ENCODE measurements at places on chromosomes 2 and 18.

- no peak for DNase-seq
Observed at GRCh38 chr2:195313962-195314361, 343.1 kb upstream of the SLC39A10 start.

GRCh38 chr2:41821167-41821566, 226.7 kb upstream of the PKDCC start:
- DNase-seq = no peak

GRCh38 chr18:36112302-36112701, 16.8 kb downstream of the SLC39A6 start:
- no peak for DNase-seq

DNA sequence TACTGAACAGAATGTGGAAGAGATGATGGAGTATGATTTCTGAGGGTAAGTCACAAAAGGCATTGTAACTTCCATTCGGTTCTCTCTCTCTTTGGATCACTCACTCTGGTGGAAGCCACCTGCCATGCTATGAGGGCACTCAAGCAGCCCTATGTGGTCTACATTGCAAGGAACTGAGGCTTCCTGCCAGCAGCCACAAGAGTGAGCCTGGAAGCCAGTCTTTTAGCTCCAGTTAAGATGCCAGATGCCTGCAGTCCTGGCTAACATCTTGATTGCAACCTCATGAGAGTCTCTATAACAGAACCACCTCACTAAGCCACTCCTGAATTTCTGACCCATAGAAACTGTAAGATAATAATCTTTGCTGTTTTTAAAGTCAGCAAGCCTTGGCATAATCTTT, 935.7 kb downstream of the LRP1B start:
- no peak for DNase-seq

DNA sequence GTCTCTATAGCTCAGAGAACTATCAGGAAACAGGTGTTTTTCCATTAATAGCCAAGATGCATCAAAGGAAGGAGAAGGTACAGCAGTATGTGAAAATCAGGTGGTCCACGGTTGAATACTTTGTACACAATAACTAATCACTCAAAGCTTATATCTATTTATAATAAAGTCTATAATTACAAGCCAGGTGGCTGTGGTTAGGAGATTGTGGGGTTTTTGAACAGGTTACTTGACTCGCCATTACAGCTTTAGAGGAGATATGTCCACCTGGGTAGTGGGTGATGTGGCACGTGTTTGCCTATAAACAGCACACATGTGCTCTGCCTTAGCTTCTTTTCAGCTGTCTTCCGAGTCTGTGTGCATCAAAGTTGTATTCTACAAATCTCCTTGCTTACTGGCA, 892.2 kb upstream of the ZEB2 start:
- no peak for DNase-seq

DNA sequence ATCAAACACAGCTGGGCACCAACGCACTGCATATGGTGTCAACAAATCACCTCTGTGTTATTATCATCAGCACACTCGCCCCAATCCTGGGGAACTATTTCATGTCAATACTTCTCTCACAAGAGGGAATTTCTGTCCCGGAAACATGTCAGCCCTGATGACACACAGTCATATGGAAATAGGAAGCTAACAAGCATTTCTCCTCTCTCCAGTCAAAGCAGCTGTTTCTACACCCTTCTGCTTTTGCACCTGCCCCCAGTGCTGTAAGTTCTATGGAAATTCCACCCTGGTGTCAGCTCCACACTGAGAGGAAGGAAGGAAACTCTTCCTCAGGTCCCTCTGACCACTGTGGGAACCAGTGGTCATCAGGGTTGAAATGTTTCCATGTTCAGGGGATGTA, 447.6 kb upstream of the ID2 start:
- DNase-seq = no peak

GRCh38 chr2:107721586-107721985, 105.1 kb upstream of the RGPD4 start:
- DNase-seq = no peak

DNA sequence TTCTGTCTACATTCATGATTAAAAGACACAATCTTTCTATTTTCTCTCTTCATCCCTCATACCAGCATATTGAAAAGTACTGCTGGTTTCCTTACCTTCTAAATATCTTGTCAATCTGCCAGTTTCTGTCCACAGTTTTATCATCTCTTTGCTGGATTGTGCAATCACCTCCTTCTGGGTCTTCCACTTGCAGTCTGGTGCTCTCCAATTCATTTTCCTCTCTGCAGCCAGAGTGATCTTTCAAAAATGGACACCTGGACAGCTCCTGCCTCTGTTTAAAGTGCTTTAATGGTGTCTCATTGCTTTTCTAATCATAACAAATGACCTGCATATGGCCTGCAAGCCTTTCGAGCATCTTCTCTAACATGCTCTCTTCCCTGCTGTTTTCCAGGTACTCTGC, 94.0 kb downstream of the C1QL2 start:
- no peak for DNase-seq

GRCh38 chr2:168645696-168646338, 156.6 kb upstream of the NOSTRIN start:
- no peak for DNase-seq

DNA sequence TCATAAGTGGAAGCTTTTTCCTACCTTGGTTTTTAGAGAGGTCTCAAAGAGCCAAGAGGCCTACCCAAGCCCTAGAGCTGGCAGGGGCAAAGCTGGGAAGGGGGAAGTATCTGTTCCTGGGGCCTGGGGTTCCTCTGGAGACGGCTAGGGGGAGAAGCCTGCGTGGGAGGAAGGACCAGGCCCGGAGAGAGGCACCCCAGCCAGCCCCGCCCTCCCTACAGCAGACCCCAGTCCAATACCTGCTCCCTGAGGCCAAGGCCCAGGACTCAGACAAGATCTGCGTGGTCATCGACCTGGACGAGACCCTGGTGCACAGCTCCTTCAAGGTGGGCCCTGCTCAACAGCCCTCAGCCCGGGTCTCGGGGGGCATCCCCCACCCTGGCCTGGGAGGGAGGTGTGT, 2.2 kb downstream of the CTDSP1 start:
- DNase-seq = no peak

DNA sequence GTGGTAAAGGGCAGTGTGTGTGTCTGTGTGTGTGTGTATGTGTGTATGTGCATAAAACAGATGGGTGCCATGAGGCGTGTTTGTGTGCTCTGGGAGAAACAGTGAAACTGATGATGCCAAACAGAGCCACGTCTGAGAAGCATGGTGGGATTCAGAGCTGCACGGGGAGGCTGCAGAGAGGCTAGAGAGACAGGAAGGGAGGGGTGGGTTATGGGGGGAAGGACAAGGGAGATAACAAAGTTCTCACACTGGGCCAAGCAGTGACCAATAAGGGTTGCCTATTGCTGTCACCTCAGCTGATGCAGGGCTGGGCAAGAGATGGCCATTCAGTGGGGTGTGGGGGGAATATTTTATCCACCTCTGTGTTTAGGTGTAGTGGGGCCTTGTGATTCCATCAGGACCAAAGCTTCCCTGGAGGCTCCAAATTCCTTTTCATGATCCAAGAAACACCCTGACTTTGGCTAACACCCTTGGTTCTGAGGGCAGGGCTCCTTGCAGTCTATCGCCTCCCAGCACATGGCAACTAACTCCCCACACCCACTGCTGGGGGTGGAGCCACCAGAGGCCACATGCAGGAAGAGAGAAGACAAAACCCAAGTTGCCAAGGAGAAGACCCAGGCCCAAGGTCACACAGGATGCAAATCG, 54.2 kb upstream of the POMC start:
- no peak for DNase-seq

DNA sequence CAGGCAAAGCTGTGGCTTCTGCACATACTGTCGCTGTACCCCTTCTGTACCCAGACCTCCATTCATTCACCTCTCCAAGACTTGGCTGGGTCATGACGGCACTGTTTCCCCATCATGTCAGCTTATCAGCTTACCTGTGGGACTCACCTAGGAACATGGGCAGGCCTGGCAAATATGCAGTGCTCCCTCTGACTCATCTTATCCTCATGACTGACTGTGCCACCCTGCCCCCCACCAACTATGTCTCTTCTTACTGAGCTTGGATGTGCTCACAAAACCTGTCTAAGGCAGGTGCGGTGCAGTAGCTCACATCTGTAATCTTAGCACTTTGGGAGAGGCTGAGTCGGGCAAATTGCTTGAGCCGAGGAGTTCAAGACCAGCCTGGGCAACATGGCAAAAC, 152.4 kb downstream of the MGAT5 start:
- DNase-seq = no peak

DNA sequence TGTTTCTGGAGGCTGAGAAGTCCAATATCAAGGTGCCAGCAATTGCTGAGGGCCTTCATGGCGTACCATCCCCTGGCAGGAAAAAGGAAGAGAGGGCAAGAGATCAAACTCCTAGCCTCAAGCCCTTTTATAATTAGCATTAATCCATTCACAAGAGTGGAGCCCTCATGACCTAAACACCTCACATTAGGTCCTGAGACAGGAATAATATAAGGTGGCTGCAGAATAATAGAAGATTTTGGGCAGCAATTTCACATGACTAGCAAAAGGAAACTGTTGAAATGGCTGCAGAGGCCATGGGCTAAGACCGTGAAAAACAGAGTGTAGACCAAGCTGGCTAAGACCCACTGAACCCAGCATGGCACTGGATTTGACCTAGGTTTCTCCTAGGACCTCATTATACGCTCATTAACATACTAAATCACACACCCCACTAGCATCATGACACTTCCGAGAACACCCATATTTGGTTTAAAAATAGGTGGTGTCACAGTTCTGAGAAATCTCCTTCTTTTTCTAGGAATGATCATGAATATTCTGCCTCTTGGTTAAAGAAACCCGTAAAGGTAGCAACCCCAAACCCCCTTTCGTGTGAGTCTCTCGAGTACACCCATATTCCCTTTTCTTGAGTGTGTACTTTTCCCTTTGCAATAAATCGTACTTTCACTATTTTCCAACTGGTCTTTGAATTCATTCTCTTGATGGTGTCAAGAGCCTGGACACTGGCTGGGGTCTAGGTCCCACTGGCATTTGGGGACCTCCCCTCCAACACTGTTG, 3.1 kb upstream of the MYCN start:
- no peak for DNase-seq

GRCh38 chr18:70384181-70384790, 95.4 kb downstream of the SOCS6 start:
- no peak for DNase-seq

DNA sequence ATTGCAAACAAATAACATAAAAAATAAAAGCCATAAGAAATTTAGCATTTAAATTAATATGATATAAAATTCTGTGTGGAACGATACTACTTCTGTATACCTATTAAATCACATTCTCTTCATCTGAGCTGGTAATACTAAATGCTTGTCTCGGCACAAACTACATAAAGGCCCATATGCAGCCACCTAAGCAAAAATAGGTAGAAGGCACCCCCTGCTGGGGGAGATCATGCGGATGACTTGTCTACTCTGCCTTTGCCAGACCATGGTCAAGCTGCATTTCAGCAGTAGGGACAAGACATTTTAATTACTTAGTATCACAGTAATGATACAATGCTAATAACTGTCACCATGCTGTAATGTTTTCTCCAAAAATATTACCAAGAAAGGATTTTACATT, 108.0 kb downstream of the CDH19 start:
- DNase-seq = no peak

GRCh38 chr2:25590921-25591505, 82.4 kb downstream of the DTNB start:
- no peak for DNase-seq

DNA sequence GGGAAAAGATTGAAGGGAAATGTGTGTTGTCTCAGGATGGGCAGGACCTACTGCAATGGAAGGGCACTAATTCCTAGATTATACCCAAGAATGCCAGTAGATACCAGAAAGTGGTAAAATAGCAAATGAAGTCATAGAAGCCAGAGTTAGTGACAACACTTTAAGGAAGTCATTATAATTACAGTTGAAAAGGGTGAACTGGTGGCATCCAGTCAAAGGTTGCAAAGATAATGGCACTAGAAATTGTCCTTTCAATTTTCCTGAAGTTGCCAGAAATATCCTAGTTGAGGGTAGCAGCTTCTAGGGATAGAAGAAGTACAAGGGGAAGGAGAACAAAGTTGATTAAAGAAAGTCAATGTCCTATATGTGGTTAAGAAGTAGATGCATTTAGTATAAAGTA, 68.8 kb upstream of the GLS start:
- DNase-seq = no peak

- no peak for DNase-seq
Observed at GRCh38 chr2:68660658-68661057, 17.3 kb downstream of the PROKR1 start.

DNA sequence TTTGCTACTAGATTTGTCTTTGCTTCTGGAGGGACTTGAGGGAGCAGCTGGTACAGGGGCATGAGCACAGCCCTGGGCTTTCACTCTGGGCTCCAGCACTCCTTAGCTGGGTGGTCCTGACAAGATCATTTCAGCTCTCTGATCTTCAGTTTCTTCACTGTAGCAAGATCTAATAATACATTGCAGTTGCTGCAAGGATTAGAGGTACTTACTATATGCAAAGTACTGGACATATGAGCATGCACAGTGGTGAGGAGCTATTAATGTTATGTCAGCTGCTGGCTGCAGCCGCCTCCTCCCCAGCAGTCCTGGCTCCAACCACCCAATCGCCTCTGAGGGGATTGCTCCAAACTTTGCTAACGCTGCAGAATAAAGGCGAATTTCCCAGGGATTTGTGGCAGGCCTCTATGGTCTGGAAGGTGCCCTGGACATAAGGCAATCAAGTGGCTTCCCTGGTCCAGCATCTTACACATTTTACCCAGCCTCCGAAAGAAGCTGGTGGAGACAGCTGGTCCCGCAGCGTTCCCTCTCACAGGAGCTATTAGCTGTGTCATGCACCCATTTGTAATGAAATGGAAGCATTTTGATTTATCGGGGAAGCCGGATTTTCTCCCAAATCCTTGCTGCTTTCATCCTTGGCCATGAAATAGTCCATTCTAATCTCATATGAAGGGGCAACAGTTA, 96.7 kb downstream of the RHOB start:
- DNase-seq = no peak

- no peak for DNase-seq
Observed at GRCh38 chr2:239465017-239466001, 64.5 kb upstream of the HDAC4 start.

DNA sequence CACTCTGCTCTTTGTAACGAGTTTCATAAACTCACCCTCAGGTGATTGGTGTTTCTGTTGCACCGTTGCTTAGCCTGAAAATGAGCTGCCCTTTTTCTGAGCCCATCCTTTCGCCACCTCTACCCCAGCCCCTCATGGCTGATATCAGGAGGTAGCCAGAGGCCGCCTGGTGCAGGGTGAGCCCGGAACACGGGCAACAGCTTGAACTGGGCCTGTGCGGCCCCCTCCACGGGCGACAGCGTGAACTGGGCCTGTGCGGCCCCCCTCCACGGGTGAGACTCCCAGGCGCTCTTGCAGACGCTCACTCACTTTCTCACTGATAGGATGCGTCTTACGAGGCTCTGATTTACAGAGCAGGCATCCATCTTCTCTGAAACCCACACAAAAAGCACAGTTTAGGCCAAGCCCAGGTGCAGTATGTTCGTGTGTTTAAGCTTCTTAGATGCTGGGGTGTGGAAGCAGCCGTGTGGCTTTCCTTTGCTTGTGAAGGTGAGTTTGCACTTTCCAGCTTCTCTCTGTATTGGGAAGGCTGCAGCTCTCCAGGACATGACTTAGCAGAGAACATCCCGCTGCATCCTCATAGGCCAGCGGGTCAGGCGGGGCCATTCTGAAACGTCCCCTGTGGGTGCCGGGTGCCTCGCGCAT, 83.5 kb downstream of the NFATC1 start:
- no peak for DNase-seq
